Endodermal cell (in vitro differentiated cells): ENCODE measurements at places on chromosomes 2 and 18.

- no peak for DNase-seq
Measured at GRCh38 chr2:168254158-168254935, 7.0 kb upstream of the STK39 start.

GRCh38 chr18:66553824-66554223 lies 50.1 kb downstream of the CDH19 start:
- no peak for DNase-seq

GRCh38 chr2:10028988-10029874 lies 14.1 kb upstream of the KLF11 start:
- peak; percentile 78 for DNase-seq

GRCh38 chr2:209938906-209939305 lies 63.5 kb upstream of the RPE start:
- DNase-seq, result no peak

- DNase-seq, result no peak
Measured at GRCh38 chr2:182682210-182682609, 33.8 kb upstream of the DNAJC10 start.

GRCh38 chr2:234725528-234726264 lies 226.1 kb upstream of the SH3BP4 start:
- DNase-seq, result no peak

GRCh38 chr2:37625796-37626571 lies 45.5 kb downstream of the CDC42EP3 start:
- no peak for DNase-seq

DNA sequence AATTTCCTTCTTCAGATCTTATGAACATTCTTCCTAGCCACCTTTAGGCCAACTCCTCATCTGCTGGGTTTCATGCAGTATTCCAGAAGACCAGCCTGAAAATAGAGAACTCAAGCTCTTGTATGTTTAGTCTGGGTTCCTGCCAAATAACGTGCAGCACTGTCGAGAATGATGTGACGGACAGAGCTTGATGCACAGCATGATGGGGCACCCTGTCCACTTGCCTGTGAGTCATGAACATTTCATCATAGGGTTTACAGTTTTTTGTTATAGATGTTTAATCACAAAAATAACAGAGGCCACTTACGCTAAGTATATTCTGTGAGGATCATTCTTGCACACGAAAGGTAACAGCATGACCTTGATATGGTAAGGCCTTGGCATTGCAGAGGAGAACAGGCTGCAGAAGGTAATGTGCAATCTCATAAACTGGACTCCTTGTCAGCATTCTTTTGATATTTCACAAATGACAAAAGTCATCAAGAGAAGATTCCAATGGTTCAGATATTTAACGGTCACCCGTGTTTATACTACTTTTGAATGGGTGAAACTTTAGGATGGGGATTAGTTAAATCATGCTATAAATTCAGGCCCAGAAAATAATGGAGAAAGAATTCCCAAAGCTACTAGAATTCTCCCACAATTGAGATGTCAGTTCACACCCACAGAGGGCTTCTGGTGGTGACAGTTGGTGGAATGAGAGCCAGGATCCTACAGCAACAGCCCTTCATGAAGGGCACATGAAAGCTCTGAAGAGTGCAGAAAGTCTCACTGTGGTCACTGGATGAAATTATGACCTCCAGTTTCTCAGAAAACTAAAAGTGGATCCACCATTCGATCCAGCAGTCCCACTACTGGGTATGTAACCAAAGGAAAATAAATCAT lies 396.1 kb upstream of the RAB12 start:
- no peak for DNase-seq

DNA sequence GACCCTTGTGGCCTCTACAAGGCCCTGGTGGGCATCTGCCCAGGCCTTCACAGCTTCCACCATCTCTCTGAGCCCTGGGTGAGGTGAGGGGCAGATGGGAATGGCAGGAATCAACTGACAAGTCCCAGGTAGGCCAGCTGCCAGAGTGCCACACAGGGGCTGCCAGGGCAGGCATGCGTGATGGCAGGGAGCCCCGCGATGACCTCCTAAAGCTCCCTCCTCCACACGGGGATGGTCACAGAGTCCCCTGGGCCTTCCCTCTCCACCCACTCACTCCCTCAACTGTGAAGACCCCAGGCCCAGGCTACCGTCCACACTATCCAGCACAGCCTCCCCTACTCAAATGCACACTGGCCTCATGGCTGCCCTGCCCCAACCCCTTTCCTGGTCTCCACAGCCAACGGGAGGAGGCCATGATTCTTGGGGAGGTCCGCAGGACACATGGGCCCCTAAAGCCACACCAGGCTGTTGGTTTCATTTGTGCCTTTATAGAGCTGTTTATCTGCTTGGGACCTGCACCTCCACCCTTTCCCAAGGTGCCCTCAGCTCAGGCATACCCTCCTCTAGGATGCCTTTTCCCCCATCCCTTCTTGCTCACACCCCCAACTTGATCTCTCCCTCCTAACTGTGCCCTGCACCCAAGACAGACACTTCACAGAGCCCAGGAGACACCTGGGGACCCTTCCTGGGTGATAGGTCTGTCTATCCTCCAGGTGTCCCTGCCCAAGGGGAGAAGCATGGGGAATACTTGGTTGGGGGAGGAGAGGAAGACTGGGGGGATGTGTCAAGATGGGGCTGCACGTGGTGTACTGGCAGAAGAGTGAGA lies 2.0 kb downstream of the PROC start:
- no peak for DNase-seq

DNA sequence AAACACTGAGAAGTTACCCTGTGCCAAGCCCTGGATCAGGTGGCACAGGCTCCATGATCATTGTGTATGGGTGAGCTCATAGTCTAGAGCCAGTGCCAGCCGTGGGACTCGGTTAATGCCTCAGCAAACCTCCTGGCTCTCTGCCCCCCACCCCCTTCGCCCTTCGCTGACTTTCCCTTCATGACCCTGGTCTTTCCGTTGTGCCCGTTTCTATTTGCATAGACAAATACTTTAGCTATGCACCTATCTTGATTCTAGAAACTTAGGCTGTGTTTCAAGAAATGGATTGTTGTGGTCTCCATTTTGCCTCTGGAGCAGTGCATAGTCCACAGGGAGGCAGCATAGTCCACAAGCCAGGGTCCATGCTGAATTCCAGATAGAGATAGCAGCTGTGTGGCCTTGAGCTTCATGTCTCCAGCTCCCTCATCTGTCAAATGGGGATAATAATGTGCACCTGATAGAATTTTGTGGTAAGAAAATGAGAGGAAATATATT lies 44.8 kb upstream of the KDM3A start:
- DNase-seq, result peak; percentile 55

DNA sequence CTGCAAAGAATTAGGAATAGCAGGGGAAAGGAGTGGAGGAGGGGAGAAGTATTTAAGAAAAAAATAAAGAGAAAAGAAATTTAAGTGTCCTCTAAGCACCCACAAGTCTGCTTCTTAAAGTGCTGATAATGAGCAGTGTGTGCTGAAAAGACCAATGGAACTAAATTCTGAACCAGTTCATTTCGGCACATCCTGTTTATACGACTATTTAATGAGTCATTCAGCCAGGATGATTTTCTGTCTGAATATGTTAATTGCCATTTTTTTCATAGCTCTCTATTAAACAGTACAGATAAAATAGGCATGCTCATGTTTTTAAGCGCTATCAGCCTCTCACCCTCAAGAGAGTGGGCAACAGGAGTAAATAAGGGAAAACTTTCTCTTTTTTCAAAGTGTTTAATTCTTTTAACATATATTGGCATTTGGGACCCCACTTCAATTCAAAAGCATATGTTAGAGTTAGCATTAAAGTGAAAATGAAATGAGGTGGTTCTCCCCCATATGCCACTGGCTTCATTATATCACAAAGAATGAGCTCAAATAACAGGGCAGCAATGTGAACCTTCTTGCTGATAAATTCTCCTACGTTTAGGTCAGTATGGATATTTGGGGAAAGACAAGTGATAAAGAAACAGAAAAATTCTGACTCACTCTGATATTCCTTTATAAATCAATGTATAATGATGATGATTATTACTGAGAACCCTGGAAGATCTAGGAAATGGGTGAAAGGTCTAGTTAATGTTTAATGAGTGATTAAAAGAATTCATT lies 87.5 kb downstream of the TCF4 start:
- DNase-seq, result no peak

GRCh38 chr2:164220265-164220664 lies 401.0 kb downstream of the GRB14 start:
- DNase-seq, result no peak

DNA sequence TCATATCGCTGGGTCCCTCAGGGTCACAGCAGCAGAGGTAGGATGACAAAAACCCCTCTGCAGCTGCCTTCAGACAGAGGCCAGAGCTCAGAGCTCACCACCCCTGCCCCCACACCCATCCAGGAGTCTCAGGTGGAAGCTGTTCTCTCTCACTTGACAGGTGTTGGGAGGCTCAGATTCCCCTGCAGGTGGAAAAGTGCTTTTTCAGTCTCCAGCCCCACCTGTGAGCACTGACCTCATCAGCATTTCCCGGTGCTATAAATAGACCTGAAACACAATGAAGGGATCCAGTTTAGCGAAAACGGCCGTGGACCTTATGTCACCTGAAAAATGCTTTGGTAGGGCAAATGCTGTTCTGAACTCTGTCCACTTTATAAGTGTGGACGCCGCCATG lies 254.9 kb downstream of the NDUFA10 start:
- DNase-seq, result no peak

DNA sequence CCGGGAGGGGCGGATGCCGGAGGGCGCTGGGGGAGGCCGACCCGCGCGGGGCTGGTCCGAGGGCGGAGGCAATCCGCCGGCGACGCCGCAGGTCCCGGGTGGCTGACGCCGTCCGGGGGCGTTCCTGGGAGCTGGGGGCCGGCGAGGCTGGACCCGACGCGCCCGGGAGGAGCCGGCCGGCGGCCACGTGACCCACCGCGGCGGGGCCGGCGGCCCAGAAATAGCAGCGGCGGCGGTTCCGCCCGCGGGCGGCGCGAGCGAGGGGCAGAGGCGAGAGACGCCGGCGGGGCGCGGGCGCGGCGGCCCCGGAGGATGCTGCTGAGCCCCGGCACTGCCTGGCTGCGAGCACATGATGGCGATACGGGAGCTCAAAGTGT lies at the start of gene RAB31:
TSS of gene RAB31 (plus strand) at position 245 of the 377 bp plus-strand sequence. CDS start at position 350, 105 bp downstream.
- peak; percentile 84 for DNase-seq

- no peak for DNase-seq
Measured at GRCh38 chr18:21450913-21451312, 149.6 kb downstream of the ESCO1 start.

DNA sequence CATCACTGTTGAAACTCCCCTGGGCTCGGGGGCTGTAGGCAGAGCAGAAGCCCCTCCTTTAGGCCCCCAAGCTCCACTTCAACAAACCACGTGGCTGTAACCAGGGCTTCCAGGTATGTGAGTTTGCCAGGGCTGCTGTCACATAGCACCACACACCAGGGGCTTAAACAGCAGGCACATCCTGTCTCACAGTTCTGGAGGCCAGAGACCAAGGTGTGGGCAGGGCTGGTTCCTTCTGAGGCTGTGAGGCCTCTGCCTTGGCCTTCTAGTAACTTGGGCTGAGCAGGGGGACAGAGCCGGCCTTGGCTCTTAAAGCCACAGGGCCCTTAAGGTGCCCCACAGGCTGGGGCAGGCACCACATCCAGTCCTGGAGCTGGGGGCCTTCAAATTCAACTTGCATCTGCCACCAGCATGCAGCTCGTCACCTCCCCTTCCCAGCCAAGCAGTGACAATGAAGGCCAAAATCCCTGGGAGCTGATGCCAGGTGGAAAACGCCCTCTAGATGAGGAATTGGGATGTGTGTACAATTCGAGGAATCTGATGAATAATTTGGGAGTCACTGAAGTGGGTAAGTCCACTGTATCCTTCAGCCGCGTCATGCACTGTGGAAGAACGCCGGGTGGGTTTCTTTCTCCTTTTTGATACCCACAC lies 104.2 kb upstream of the ODC1 start:
- DNase-seq, result peak; percentile 74

- no peak for DNase-seq
Measured at GRCh38 chr2:234588054-234588430, 91.2 kb upstream of the ARL4C start.

DNA sequence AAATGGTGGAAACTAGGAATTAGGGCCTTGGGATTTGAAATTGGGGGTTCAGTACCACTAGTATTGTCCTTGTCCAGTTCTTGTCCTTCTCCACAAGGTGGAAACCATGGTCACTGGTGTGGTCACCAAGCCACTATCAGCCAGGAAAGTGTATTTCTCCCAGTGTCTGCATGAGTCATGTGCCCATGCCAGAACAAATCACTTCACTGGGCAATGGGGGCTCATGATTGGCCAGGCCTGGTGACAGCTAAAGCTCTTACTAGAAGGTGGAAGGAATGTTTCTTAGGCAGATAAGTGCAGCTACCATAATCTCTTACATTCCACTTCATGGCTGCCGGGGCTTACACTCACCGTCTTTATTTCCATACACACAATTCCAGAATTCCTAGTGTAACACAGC lies 124.8 kb upstream of the TACR1 start:
- DNase-seq, result no peak

GRCh38 chr2:232333361-232334135 lies 45.0 kb upstream of the ALPP start:
- peak; percentile 86 for DNase-seq

DNA sequence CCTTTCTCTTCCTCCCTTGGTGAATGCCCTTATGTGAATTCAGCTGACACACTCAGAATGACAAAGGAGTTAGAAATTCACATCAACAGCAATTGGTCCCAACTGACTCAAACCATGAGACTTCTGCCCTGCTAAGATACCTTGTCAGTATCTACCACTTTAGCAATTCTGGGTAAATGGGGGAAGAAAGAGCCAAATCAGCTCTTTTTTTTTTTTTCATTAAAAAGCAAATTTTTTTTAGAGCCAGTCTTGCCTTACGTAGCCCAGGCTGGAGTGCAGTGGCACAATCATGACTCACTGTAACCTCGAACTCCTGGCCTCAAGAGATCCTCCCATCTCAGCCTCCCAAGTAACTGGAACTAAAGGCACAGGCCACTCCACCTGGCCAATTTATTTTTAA lies 1.7 kb upstream of the PPP4R1 start:
- DNase-seq, result no peak

- no peak for DNase-seq
Measured at GRCh38 chr18:45325778-45326177, 289.5 kb upstream of the SLC14A2 start.

GRCh38 chr2:222907790-222908441 lies 47.1 kb downstream of the ACSL3 start:
- DNase-seq, result peak; percentile 80

GRCh38 chr2:54629914-54630857 lies 93.3 kb upstream of the EML6 start:
- no peak for DNase-seq

DNA sequence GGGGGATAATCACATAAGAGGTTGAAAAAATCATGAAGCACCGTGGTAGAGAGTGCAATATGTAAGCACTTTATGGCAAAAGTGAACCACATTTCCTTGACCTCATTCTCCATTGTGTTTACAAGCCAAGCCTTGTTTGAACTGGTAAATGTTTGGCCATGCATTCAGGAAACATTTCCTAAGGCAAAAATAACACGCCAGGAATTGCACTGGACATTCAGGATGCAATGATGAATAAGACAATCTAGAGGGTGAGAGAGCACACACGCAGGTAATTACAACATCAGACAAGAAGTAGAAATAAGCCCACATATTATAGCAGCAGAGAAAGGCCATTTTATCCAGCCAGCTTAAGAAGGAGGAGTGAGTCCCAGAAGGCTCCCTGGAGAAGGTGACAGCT lies 218.0 kb upstream of the OSR1 start:
- DNase-seq, result no peak

- no peak for DNase-seq
Measured at GRCh38 chr2:236852977-236853374, 232.7 kb upstream of the COPS8 start.

- DNase-seq, result no peak
Measured at GRCh38 chr2:67899187-67899586, 163.6 kb downstream of the C1D start.
